ENCODE measurements at places on chromosomes 2 and 18. TPM values are rescaled to one million over a fixed set of nuclear protein-coding genes. Genes with fewer than 3 reads are reported as not detected.

HOXD11 gene
- not detected for total RNA-seq

GPR55 gene
- total RNA-seq, result 3.8 TPM

RALB gene
- 3.6 TPM for total RNA-seq

ACMSD gene
- total RNA-seq, result not detected

CDK15 gene
- not detected for total RNA-seq

TLX2 gene
- total RNA-seq, result 0.30 TPM

SLC9A2 gene
- total RNA-seq, result not detected

GRCh38 chr18:13095466-13095865 lies 104.3 kb downstream of the CEP192 start:
- H3K27ac ChIP-seq, result no peak overlapping the region
- H3K27me3 ChIP-seq, result no peaks in the 10 kb centered on the region
- DNase-seq, result no peak
- H3K4me1 ChIP-seq, result no peaks in the 10 kb centered on the region
- H3K4me3 ChIP-seq, result no peak overlapping the region

DNA sequence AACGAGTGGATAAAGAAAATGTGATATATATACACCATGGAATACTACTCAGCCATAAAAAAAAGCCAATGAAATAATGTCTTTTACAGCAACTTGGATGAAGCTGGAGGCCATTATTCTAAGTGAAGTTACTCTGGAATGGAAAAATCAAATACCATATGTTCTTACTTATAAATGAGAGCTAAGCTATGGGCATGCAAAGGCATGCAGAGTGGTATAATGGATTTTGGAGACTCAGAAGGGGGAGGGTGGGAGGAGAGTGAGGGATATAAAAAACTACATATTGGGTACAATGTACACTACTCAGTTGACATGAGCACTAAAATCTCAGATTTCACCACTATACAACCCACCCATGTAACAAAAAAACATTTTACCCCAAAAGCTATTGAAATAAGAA lies 1.7 kb upstream of the MSGN1 start:
- no peaks in the 10 kb centered on the region for H3K4me1 ChIP-seq
- no peaks in the 10 kb centered on the region for H3K36me3 ChIP-seq
- H3K4me3 ChIP-seq, result no peak overlapping the region
- no peak overlapping the region for H3K27ac ChIP-seq

DNA sequence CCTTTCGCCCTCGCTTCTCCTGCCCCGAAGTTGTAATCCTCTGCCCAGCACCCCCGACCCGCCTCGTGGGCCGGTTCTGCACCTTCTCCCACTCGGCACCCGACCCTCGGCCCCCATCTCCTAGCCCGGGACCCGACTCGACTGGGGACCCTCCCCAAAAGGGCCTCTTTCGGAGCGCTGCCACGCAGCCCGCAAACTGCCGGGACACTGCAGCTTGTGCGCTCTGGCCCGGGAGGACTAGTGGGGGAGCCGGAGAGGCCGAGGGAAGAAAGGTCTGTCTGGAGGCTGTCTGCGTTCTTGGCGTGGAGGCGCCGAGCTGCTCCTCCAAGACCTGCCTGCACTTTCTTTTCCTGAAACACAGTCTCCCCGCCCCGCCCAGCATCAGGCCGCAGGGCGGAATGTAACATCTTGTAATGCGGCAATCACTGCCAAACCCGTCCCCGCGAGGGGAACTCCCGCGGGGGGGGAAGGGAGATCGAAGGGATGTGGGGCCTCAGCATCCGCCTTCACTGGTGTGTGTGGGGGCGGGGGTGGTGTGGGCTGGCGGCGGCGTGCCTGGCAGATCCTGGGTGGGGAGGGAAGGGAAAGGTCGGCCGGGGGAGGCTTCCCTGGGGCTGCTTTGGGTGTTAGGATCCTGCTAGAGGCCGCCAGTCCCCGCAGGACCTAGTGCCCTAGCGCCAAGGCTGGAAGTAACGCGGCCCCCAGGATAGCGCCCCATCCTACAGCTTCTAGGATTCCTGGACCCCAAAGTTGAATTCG lies 7.4 kb downstream of the DLX2 start:
- DNase-seq, result peak; percentile 62
- peaks cover 97% of the 10 kb centered on the region for H3K27me3 ChIP-seq
- peaks cover 75% of the 10 kb centered on the region for H3K4me1 ChIP-seq
- H3K4me3 ChIP-seq, result peak overlapping the region; percentile 57
- no peaks in the 10 kb centered on the region for H3K36me3 ChIP-seq
- H3K27ac ChIP-seq, result no peak overlapping the region

- H3K27me3 ChIP-seq, result no peaks in the 10 kb centered on the region
- H3K4me1 ChIP-seq, result no peaks in the 10 kb centered on the region
- no peak overlapping the region for H3K4me3 ChIP-seq
- H3K27ac ChIP-seq, result no peak overlapping the region
- DNase-seq, result no peak
These were observed 215.0 kb downstream of the SUCLG1 start for GRCh38 chr2:84243788-84244733.

DNA sequence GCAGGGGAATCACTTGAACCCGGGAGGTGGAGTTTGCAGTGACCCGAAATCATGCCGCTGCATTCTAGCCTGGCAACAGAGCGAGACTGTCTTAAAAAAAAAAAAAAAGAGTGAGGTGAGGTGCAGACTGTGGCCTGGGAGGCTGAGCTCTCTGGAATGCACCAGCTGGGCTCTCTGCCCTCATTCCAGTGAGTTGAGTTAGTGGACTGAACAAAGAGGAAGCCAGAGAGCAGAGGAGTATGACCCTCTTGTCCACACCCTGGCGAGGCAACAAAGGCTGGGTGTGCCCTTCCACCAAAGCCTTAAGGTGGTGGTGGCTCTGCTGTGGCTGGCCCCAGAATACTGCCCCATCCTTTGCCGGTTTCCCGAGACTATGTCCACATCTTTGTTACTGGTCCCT lies 71.3 kb upstream of the ACKR3 start:
- no peak overlapping the region for H3K4me3 ChIP-seq
- H3K36me3 ChIP-seq, result no peaks in the 10 kb centered on the region
- no peak overlapping the region for H3K27ac ChIP-seq
- H3K27me3 ChIP-seq, result no peaks in the 10 kb centered on the region

DNA sequence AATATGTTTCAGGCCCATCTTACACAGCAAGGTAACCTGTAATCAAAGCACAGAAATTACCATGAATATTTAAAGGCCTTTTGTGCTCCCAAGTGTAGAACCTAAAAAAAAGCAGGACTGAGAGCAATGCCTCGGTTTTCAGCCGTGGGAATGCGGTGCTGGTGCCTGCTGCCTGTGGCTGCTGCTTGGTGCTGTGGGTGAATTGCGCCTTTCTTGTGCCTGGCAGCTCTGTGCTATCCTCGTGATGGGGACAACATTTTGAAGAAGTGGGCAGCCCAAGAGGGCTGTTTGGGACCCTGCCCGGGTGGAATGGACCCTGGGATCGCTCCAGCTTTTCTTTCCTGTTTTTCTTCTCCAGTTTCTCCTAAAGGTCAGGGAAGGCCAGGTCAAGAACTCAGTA lies 91.2 kb downstream of the ASAP2 start:
- H3K27me3 ChIP-seq, result peaks cover 3% of the 10 kb centered on the region
- no peak overlapping the region for H3K27ac ChIP-seq
- H3K4me1 ChIP-seq, result no peaks in the 10 kb centered on the region
- H3K4me3 ChIP-seq, result no peak overlapping the region
- no peaks in the 10 kb centered on the region for H3K36me3 ChIP-seq

DNA sequence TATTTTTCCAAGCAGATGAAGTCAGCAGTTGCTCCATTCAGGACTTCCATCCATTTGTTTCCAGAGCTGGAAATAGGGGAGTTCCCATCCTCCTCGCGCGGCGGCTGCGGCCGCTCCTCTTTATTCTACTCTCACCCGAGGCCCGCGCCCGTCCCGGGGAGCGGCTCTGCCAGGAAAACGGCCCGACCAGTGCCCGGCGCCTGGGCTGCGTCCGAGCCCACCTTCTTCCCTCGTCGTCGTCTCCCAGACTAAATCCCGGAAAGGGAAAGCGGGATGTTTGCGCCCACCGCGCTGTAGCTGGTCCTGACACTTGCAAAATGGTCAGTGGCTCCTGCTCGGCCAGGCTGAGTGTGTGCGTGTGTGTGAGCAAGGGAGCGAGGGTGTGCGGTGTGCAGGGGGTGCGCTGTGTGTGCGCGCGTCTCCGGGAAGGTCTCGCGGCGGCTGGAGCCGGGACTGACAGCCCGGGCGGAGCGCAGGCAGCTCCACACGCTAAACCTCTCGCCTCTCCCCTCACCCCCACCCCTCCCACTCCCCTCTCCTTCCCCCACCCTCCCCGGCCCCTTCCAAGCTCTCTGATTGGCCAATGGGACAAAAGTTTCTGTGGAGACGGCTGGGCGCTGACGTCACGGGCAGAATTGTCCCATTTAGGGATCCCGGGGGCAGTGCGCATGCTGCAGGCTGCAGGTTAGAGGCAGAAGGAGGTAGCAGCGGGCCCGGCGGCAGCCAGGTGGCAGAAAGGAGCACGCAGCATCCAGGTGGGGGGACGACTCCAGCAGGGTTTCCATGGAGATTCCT lies at the start of gene NOL4:
Gene NOL4, minus strand, starts transcription at position 491 of the 795 bp plus-strand sequence. CDS start 1,660 bp downstream, outside the sequence.
- no peak within 1 kb of the TSS for H3K27ac ChIP-seq
- no peaks in the 10 kb centered on the region for H3K4me1 ChIP-seq
- H3K4me3 ChIP-seq, result no peak within 1 kb of the TSS
- no peaks in the 10 kb centered on the region for H3K36me3 ChIP-seq
- peaks cover 24% of the 10 kb centered on the region for H3K27me3 ChIP-seq

- no peaks in the 10 kb centered on the region for H3K36me3 ChIP-seq
- DNase-seq, result no peak
- no peaks in the 10 kb centered on the region for H3K27me3 ChIP-seq
These were observed 201.6 kb downstream of the SETBP1 start for GRCh38 chr18:44882163-44882868.

GRCh38 chr18:74529378-74529777 lies 4.9 kb upstream of the CNDP1 start:
- no peak overlapping the region for H3K27ac ChIP-seq
- H3K4me1 ChIP-seq, result no peaks in the 10 kb centered on the region
- peaks cover 3% of the 10 kb centered on the region for H3K27me3 ChIP-seq
- H3K36me3 ChIP-seq, result no peaks in the 10 kb centered on the region

DNA sequence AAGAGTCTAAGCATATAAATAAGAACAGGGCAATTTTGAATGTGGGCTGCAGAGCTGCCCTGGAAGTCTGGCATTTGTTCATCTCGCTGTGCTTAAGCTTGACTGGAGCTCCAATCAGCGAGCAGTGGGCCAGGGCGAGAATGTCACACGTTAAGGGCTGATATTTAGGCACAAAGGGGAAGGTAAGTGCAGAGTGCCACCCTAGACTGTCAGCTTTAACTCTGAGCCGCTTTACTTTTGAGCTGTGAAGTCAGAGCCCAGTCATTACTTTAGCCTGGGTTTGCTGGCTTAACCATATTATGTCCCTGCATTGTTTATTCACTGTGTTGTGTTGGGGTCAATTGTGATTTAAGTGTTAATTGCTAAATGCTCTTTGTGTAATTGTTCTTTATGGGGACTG lies 236.1 kb upstream of the SIX3 start:
- no peak overlapping the region for H3K4me3 ChIP-seq
- no peaks in the 10 kb centered on the region for H3K36me3 ChIP-seq
- no peaks in the 10 kb centered on the region for H3K4me1 ChIP-seq

DNA sequence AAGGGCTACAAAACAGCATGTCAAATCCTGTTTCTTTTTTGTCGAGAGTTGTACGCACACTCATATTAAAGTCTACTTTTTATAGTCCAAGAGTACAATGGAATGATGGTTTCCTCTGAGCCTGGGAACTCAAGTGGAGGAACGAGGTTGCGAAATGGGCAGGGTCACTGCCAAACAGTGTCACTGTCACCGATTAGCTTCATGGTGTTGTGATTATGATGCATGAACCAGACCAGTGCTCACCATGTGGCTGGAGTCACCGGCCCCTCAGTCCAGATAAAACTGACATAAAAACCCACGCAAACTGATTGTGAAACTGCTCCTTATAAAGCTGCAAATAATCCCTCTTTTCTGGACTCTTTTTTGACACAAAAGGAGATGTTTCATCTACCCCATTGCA lies 122.0 kb downstream of the COPS8 start:
- H3K27ac ChIP-seq, result no peak overlapping the region
- H3K36me3 ChIP-seq, result no peaks in the 10 kb centered on the region
- H3K4me1 ChIP-seq, result no peaks in the 10 kb centered on the region

- H3K4me1 ChIP-seq, result no peaks in the 10 kb centered on the region
- no peak overlapping the region for H3K27ac ChIP-seq
- H3K4me3 ChIP-seq, result no peak overlapping the region
- no peak for DNase-seq
These were observed 9.7 kb downstream of the TNS1 start for GRCh38 chr2:217993138-217993537.

DNA sequence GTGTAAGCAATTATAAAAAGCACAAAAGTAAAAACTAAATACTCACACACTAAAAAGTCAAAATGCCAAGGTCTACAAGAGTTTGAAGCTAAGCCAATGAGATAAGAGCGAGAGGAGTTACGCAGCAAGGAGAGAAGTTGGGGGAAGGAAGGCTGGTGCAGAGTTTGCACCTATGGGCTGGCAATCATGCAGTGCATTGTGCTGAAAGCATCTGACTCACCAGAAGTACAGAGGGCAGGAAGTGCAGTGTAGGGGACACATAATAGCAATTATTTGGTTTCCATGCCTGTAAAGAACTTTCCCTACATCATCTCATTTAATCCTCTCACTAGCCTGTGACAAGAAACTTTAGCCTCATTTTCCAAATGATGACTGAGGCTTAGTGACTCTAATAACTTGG lies 142.7 kb upstream of the KYNU start:
- no peak overlapping the region for H3K4me3 ChIP-seq
- H3K4me1 ChIP-seq, result no peaks in the 10 kb centered on the region
- no peak for DNase-seq

DNA sequence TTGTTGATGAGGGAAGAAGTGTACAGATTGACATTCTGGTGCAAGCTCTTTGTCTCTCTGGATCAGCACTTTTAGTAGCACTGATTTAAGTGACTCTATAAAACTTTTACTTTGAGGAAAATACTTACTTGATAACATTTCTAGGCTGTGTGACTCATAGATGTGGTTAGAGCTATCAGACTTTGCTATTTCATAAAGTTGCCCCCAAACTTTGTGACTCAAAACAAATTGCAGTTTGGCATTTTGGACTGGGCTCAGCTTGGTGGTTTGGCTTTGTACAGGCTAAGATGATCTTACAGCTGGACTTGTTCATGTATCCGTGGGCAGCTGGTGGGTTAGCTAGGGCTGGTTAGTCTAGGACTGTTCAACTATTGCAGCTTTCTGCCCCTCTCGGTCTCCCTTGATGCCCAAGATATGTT lies 42.1 kb upstream of the GLS start:
- no peak overlapping the region for H3K4me3 ChIP-seq
- H3K27ac ChIP-seq, result no peak overlapping the region
- no peaks in the 10 kb centered on the region for H3K4me1 ChIP-seq
- H3K36me3 ChIP-seq, result no peaks in the 10 kb centered on the region
- no peak for DNase-seq

DNA sequence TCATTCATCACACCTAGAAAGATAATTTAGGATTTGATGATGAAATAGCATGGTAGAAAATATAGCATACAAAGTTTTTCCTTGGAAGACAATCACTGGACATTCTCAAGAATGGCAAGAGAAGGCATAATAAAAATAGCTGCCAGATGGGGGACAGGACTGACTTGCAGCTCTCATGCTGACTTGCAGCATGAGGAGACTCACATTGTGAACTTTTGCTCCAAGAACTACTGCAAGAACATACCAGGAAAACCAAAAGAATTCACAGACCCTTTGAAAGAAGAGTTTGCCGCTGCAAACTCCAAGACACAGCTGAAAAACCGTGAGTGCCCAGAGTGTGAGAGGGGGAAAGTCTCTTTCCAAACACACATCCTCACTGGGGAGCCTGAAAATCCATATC lies 47.0 kb downstream of the CRYGD start:
- no peaks in the 10 kb centered on the region for H3K36me3 ChIP-seq
- no peaks in the 10 kb centered on the region for H3K4me1 ChIP-seq
- H3K27me3 ChIP-seq, result no peaks in the 10 kb centered on the region
- no peak overlapping the region for H3K4me3 ChIP-seq

GRCh38 chr2:179265082-179265510 lies 464 bp upstream of the SESTD1 start:
- peaks cover 21% of the 10 kb centered on the region for H3K27me3 ChIP-seq
- H3K27ac ChIP-seq, result peak overlapping the region; percentile 33
- no peak for DNase-seq
- H3K4me1 ChIP-seq, result peaks cover 10% of the 10 kb centered on the region

All from CD4-positive, alpha-beta T cell (primary cell).